ENCODE measurements at places on chromosomes 2 and 18. TPM values are rescaled to one million over a fixed set of nuclear protein-coding genes. Genes with fewer than 3 reads are reported as not detected.

DNA sequence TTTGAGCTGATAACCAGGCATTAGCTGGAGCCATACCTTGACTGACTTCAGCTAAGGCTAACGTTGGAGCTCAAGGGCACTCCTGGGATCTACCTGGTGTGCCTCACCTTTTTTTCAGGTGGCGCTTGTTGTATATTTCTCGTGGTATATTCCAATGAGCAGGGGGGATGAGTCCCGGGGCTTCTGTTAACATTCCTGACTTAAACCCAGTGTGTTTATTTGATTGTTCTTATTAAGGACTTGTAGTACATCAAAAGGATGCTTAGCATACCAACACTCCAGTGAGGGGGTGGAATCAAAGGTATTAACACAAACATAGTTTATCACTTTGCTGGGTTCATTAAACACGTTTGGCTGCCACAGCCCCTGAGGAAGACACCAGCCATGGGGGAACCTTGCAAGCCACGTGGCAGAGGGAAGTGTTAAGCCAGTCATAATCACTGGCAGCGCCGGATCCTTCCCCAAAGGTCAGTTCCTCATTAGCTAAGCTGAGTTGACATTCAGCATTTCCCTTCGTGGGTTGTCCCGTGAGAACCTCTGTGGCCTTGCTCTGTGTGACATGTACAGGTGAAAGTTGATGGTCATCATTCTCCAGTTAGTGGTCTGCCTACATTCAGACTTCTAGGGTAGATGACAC is 119.5 kb upstream of the MCFD2 start:
- DNase-seq = no peak

DNA sequence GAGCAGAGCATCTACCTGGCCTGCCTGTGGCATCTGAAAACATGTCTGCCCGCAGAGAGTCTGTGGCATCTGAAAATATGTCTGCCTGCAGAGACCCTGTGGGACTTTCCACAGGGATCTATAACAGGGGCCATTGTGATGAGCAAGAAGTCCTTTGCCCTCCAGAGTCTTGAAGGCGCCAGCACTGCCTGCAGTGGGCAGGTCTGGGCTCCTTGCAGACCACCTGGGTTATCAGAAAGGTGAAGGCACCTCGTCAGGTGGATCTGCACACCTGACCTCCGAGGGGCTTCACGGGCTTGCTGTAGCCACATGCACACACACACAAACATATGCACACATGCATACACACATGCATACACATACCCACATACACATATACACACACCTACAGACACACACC is 189.5 kb upstream of the HDAC4 start:
- DNase-seq = no peak

Gene RFX8
- not detected for total RNA-seq

- DNase-seq = no peak
Observed at GRCh38 chr18:12645254-12645653, 12.7 kb downstream of the SPIRE1 start.

DNA sequence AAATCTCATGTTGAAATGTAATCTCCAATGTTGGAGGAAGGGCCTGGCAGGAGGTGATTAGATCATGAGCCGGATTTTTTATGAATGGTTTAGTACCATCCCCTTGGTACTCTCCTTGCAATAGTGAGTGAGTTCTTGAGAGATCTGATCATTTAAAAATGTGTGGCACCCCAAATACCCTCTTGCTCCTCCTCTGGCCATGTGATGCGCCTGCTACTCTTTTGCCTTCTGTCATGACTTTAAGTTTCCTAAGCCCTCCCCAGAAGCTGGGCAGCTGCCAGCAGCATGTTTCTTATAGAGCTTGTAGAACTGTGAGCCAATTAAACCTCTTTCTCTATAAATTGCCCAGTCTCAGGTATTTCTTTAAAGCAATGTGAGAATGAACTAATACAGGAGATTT is 72.6 kb upstream of the FIGN start:
- DNase-seq = no peak

Gene CHPF
- 55.1 TPM for total RNA-seq

- peak; percentile 43 for DNase-seq
Observed at GRCh38 chr2:128319631-128320191, 1.0 kb upstream of the HS6ST1 start.

Data from left lobe of liver (tissue), 2 donors.